Fibroblast of gingiva (primary cell): ENCODE measurements at places on chromosomes 5 and 9.

GRCh38 chr9:16823906-16824305, 46.6 kb downstream of the BNC2 start:
- DNase-seq = no peak

- no peak for DNase-seq
Observed at GRCh38 chr9:132486706-132487350, 76.8 kb downstream of the CFAP77 start.

- DNase-seq = no peak
Observed at GRCh38 chr9:77961541-77961940, 70.1 kb downstream of the GNAQ start.

GRCh38 chr5:30099634-30100033, 1093.9 kb upstream of the CDH6 start:
- no peak for DNase-seq

DNA sequence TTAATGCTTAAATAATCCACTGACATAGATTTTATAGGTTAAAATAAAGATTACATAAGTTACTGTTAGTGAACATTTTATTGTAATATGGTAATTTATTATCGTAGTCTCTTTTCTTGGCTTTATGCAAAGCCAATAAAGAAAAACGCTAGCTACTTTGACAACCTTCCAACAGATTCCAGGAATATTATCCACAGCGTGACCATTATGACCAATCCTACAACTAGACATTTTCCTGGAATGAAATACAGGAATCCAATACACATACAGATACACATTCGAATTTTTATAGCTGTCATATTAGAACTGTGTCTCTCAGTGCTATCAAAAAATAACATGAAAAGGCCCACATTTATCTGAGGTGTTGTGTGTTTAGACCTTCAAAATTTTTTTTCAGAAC, 13.1 kb downstream of the RPS23 start:
- DNase-seq = peak; percentile 32
